Bronchial smooth muscle cell (primary cell): ENCODE measurements at places on chromosomes 6 and 20. TPM values are rescaled to one million over a fixed set of nuclear protein-coding genes. Genes with fewer than 3 reads are reported as not detected.

AVP gene
- total RNA-seq = not detected in 2 replicates

AGPAT4 gene
- total RNA-seq = 6.4 and 10.2 TPM in 2 replicates

APOM gene
- total RNA-seq = 1.6 and 1.8 TPM in 2 replicates

KCNQ5 gene
- total RNA-seq = 0.32 and 0.34 TPM in 2 replicates

CLPSL1 gene
- not detected in 2 replicates for total RNA-seq

PNPLA1 gene
- not detected in 2 replicates for total RNA-seq

FUT9 gene
- not detected in 2 replicates for total RNA-seq
